Cortex of kidney (tissue), 1 donor: ENCODE measurements at places on chromosomes 12 and 14.
A peak's percentile ranks its signal among the peaks of the same experiment; 100 is the strongest.

DNA sequence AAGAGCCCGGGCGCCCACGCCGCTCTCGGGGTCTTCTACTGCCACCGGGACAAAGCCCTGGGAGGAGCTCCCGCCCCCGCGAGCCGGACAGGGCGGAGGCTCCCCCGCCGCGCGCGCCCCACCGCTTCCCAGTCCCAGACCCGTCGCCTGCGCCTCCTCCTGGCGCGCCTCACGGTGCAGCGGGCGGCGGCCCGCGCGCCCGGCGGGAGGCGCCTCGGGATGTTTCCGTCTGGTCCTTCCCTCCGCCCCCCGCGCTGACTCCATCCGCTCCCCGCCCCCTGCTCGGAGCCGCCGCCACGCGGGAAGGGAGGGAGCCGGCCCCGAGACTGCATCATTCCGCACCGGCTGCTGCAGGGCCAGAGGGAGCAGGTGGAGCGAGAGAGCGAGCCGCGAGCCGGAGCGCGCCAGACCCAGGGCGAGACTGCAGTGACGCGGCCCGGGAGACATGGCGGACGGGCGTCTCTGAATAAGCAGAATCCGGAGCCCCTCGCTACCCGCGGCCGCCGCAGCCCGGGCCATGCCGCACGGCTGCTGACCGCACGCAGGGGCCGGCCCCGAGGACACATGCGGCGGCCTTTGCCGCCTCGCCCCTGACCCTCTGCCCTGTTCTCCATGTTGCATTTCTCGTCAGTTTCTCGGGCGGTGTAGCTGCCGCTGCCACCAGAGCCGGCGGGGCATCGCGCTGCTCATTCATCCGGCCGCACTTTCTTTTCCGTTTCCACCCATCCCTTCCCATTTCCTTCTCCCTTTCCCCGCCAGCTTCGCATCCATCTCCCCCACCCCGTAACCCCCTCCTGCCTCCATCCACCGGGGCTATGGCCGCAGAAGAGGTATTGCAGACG is at the start of gene BICD1:
Gene BICD1, plus strand, starts transcription at position 331 of the 842 bp plus-strand sequence. Its CDS starts 485 bp downstream, at position 816.
- DNase-seq: peak; percentile 86

DNA sequence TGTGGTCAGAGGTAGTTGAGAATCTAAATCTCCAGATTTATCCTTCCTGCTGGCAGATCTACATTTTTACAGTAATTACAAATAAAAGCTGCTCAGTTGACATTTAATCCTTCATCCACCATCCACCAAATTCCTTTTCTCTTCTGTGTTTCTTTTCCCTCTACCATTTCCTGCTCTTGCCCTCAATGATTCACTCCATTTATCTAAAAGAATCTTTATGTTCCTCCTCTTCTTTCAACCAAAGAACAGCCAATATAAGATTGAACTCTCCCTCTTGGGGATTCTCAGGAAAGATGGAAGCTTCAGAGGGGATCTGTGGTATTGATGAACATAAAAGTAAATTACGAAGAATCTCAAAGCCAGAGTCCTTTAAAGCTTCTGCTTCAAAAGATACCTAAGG is 4.4 kb downstream of the MAP4K5 start:
- no peak for DNase-seq

- no peak for DNase-seq
Measured at GRCh38 chr14:85248881-85249635, 280.9 kb upstream of the FLRT2 start.

DNA sequence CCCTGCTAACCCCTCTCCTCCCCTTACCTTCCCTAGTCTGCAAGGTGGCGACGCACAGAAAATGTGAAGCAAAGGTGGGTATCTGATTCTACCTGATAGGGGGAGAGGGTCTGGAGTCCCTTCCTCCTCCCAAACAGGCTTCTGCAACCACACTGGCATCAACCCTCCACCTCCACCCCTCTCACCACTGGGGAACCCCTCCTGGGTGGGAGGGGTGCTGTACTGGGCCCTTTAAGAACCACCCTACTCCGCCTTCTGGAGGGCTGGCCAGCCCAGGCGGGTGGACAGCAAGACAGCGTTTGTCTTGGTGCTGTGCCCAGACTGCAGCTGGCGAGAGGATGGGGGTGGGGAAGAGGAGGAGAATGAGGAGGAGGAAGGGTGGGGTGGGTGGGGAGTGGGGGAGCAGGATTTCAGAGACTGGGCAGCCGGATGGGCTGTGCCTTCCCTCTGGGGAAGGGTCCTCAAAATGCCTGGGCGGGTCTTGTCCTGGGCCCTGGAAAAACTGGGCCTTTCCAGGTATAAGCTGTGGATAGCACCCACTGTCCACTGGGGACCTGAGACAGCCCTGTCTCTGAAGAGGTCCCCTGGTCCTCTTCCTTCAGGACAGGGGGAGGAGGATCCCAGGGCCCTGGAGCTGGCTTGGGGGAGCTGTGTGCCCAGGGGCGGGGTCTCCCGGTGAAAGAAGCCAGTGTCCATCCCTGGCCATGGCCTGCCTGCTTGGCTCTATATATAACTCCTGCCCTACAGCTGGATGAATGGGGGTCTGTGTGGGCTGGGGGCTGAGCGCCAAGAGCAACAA is 2.8 kb downstream of the TNS2 start:
- DNase-seq: no peak

DNA sequence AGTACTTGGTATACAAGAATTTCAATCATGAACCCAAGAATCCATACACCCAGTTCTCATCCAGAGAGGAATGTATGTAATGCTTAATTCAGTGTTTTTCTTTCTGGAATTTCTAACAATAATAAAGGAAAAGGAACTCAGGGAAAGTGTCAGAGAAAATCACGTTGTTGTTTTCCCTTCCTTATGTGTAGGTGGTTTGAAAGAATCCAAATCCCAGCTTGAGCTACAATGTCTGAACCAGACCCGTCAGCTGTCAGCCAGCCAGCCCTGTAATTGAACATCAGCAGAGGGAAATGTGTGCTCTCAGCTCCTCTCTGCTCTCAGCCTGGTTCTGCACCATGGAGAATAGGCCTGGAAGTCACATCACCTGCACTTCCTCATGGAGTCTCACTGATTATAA is 126.5 kb downstream of the TMEM30B start:
- DNase-seq: no peak

GRCh38 chr12:57853864-57854556 is 7.5 kb upstream of the CTDSP2 start:
- no peak for DNase-seq

GRCh38 chr12:65335021-65335714 is 56.7 kb downstream of the MSRB3 start:
- no peak for DNase-seq

DNA sequence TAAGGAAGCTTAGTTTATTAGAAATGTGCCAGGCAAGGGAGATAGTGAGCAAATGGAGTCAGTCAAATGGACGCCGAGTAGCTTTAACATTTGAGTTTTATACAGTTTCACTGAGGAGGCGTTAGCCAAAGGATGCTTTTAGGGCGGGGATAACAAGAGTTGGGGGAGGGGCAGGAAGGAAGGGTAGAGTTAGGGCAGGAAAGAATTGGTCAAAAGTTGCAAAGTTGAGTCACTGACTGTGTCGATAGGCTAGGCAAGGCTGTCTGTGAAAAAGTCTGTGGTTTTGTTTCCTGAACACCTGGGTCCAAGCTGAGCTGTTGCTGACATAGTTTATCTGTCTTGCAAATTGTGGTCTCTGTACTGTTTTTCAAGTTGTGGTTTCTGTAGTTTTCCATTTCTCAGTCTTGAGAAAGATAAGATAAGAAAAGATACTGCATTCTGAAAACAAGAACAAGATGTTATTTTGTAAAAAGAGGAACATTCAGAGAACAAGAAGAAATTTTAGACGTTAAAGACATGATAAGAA is 62.6 kb upstream of the RESF1 start:
- no peak for DNase-seq

DNA sequence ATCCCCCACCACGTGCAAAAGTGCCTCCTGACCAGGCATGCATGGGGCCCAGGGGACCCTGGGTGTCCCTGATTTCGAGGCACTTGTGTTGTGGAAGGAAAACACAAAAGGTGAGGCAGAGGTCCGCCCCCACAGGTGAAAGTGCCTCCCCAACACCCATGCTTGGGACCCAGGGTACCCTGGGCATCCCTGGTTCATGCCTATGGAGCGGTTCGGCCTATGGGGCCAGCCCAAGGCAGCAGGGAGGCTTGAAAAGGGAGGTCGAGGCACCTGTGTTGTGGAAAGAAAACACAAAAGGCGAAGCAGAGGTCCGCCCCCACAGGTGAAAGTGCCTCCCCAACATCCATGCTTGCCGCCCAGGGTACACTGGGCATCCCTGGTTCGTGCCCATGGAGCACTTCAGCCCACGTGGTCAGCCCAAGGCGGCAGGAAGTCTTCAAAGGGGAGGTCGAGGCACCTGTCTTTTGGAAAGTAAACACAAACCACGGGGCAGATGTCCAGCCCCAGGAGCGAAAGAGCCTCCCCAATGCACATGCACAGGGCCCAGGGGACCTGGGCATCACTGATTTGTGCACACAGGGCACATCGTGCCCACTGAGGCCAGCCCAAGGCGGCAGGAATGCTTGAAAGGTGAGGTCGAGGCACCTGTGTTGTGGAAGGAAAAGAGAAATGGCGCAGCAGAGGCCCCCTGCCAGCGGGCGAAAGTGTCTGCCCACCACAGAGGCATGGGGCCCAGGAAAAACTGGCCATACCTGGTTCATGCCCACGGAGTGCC is 375.5 kb downstream of the ALG10 start:
- no peak for DNase-seq

GRCh38 chr12:94531196-94531720 is 71.6 kb upstream of the CEP83 start:
- DNase-seq: no peak

DNA sequence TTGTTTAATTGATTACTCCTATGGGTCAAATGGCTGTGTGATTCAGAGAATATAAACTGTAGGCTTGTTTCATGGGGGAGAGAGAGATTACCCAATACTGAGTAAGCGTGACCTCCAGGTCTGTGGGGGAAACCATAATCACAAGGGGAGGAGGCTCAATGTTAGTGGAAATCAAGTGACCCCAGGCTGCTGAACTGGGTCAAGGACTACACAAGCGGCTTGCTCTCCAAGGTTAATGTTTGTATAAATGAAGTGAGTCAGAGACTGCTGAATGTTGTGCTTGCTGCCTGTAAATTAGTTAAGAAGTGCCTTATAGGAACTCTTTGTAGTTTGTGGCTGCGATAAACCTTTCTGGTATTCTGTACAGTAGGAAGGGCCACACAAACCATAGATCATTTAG is 479.7 kb downstream of the AACS start:
- no peak for DNase-seq

- DNase-seq: no peak
Measured at GRCh38 chr14:94952097-94952496, 182.2 kb upstream of the GSC start.

- no peak for DNase-seq
Measured at GRCh38 chr14:30484976-30485375, 74.0 kb upstream of the G2E3 start.

GRCh38 chr12:6112004-6112403 is 12.5 kb downstream of the VWF start:
- DNase-seq: no peak

GRCh38 chr14:50086321-50086711 is 30.1 kb downstream of the VCPKMT start:
- DNase-seq: no peak

GRCh38 chr12:28827861-28828260 is 321.2 kb upstream of the FAR2 start:
- DNase-seq: no peak

DNA sequence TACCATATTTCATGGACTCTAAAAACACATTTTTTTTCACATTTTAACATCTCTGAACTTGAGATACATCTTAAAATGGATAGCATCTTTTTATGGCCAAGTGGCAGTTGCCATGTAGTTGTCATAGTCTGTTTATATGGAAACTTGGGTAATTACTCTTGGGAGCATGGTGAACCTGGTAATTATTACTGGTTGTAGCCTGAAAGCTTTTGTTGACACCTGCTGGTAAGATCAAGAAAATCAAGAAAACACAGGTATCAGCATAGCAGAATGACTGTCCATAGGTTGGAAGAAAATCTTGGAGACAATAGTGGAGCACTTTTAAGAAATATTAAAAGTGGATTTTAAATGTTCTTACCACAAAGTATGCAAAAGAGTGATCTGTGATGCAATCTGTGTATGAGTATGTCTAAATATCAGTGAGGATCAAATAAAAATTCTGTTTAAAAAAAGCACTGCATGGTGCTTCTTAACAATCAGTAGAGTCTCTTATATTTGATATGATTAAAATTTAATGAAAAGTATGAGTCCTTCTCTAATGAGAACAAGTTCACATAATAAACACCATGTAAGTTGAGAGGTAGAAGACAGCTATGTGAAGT is 44.2 kb downstream of the TTC8 start:
- no peak for DNase-seq

GRCh38 chr12:107031061-107031460 is 44.1 kb upstream of the MTERF2 start:
- DNase-seq: no peak

DNA sequence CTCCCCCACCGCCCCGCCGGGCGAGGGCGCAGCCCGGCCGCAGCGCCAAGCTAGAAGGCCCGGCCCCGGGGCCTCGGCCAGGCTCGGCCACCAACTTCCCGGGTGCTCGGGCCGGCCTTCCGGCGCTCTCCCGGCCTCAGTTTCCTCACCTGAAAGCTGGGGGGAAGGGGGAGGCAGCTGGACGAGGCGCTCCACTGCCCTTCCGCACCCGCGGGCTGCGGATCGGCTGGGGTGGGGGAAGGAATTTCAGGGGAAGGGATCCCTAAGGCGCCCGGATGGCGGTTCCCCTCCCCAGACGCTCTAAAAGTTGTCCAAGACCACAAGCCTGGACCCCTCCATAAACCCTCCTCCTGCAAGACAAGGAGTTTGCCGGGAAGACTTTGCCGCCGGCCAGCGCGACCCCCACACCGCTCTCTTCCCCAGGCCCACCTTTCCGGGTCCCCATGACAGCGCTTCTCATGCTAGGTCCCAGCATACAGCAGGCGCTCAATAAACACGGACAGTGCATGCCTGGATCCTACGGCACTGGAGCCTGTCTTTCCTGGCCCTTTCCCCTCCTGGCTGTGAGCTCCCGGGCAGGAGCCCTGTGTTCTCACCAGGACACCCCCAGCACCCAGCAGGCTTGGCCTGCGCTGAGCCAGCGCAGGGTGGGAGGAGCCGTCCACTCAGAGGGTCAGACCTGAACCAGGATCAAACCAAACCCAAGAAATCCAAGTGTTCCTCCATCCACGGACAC is 18.1 kb downstream of the BEGAIN start:
- no peak for DNase-seq

DNA sequence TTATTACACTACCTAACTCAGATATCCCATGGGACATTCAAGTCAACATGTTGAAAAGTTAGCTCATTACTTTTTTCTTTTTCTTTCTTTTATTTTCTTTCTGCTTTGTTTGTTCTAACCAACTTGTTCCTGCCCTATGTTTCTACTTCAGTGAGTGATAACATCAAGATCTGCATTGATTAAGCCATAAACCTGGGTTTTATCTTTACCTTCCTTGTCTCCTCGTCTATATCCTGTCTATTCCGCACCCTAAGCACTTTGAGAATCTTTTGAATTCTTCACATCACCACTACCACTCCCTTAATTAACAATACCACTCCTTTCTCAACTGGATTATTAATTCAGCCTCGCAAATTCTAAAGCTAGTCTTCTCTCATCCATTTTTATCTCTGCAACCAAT is 81.9 kb upstream of the AVPR1A start:
- DNase-seq: no peak
